ENCODE measurements at places on chromosomes 6 and 20.

GRCh38 chr6:101391772-101392585, 1.5 kb upstream of the GRIK2 start:
- DNase-seq = no peak

GRCh38 chr20:23305098-23305497, 45.5 kb upstream of the NXT1 start:
- DNase-seq = no peak

- no peak for DNase-seq
Observed at GRCh38 chr20:15236812-15237211, 899.4 kb upstream of the FLRT3 start.

DNA sequence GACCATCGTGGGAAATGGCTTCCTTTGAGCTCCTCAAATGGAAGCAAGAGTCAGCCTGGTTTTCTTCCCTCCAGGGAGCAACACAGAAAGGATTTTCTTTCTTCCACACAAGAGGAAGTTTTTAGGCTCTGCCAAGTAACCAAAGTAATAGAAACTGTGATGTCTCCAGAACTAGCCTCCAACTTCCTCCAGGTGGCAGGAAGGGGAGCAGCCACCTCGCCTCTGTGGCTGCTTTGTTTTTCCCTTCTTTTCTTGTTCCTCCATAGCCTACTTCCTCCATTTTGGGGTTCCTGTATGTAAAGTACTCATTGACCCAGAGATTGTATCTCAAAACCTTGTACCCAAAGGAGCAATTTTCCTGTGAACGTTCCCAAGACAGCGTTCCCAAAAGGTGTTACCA, 32.7 kb upstream of the CCR6 start:
- DNase-seq = no peak

DNA sequence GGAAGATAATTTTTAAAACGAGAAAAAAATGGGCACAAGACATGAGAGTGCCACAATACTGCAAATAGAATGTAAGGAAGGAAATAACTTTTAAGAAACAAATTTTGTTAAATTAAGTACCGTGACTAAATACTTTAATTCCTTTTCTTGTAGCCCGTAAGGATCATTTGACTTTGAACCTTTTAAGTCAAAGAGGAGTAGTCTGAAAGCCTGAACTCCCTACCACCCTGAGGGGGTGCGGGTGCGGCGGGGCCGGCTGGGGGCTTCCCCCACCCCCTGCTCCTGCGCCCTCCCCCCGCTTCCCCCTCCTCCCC, 231 bp upstream of the PHACTR2 start:
- no peak for DNase-seq

DNA sequence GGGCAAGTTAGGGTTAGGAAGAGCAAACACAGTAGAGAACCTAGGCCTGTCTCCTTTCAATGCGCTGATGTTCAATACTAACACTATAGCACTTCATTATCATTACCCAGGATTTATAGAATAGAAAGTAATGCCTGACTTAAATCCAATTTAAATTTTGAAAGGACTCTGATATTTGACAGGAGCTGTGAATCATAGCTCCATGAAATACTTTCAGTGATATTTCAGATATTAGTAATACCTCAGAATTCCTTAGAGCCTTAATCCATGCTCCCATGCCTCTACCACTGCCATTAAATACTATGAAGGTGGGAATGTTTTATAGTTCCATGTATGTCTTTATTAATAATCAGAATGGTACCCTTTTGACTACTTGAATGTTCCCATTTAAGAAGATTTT, 530.2 kb downstream of the BCKDHB start:
- no peak for DNase-seq

DNA sequence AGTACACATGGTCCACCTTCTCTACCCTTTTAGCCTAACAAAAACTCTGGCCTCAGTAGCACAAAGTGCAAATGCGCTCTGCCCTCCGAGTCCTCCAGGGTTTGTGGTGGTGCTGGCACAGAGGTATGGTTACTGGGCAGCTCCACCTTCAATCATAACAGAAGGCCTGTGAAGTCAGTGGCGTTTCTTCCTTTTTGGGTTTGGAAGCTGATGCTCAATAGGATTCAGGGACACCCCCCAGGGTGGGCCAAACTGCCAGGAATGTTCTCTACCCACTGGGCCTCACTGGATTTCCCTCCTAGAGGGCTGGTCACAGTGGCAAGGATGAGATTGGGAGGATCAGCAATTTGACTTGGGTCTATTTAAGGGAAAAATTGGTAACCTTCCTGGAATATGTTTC, 286.1 kb upstream of the FOXQ1 start:
- DNase-seq = no peak

DNA sequence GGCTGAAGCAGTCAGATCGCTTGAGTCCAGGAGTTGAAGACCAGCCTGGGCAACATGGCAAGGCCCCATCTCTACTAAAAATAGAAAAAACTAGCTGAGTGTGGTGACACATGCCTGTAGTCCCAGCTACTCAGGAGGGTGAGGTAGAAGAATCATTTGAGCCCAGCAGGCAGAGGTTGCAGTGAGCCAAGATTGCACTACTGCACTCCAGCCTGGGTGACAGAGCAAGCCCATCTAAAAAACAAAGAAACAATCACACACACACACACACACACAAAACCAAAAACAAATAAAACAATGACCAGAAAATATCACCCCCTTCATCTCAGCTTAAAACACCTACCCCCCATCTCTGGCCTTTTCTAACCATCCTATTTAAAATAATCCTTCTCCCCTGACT, 68.0 kb downstream of the BTBD9 start:
- no peak for DNase-seq

DNA sequence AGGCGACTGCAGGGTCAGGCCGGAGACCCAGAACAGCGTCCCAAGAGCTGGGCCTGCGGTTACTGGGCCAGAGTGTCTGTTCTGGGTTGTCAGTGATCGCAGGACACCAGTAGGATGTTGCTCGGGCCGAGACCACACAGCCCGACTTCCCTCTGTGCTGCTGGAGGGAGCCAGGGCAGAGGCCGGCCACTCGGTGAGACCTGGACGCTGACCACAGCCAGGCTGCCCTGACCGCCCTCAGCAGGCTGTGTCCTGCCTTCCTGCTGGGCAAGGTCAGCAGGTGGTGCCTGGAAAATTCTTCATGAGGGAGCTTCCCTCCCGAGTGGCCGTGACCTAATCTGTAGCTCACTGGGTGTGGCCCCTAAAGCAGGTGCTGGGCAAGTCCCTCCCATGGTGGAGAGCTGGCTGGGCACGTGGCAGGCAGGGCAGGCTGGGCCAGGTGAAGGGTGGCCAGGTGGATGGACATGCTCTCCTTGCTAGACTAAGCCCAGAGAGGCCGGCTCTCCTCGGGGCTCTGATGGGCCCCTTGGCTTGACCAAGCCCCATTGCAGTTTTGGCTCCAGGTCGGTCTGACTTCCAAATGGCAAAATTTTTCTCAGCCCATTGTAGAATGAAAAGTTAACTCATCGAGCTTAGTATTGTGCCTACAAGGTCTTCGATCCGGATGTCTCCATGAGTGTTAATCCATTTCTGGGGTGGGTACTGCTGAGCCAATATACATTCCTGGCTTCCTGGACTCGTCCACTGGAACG, 1.9 kb downstream of the SLCO4A1 start:
- no peak for DNase-seq

DNA sequence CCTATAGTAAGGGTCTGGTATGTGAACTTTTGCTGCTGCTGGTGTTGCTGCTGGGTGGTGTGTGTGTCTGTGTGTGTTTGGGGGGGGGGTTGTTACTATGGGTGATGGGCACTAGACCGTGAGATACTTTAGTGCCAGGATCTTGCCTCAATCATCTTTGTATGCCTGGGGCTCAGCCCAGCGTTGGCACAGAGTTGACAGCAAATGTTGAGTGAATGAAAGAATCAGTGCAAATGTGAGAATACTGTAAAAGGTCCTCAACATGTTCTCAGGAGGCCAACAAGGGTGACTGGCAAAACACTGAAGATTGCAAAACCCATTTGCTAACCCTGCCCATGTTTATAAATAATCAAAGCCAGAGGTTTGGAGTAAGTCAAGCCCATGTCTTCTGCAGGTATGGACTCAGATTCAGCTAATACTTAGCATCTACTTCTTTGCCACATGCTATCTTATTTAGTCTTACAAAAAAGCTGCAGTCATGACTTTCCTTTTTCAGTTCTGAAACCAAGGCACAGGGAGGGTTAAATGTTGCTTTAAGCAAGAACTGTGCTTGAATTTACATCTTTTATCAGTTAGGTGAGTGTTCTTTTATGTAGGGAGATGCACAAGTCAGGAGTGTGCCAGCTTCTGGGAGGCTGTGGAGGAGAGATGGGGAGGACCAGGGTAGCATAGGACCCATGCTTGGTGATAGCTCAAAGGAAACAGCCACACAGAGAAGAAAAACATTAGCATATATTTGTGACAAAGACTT, 125.3 kb upstream of the SPACA1 start:
- no peak for DNase-seq

DNA sequence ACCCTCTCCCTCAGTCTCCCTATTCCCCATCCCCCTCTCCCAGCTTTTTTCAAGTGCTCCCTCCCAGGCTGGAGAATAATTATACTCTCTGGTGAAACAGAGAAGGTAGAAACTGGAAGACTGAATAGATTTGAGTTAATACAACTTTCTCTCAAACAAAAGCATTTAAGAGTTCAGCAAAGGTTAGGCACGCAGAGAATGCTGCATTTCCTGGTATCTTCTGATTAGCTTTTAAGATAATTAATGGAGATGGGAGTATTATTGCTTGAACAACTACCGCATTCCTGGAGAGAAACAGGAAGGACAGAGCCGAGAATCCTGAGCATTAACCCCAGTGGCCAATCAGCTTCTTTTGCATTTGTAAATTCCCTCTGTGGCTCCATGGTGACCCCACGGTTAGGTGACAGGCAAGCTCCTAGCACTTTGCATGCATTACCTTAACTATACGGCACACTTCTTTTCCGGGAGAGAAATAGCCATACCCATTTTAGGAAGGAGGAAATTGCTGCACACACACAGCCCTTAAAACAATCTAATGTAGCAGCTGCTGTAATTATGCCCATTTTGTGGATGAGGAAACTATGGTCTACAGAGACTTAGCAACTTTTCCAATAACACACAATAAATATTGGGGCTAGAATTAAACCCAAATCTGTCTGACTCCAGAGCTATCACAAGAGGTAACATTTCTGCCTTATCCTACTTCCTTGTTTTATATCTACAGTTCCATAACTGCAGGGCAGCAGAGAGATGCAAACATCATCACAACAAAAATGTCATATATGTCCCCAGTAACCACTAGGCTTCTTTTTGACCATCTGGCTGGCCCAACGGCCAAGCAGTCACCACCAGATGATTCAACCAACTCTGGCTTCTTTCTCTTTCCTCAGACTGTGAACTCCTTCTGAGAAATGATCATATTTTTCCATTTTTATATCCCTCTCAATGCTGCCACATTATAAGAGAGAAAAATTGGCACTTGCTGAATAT, 169.9 kb downstream of the CD24 start:
- no peak for DNase-seq

GRCh38 chr6:118586746-118587485, 38.8 kb downstream of the PLN start:
- DNase-seq = no peak

DNA sequence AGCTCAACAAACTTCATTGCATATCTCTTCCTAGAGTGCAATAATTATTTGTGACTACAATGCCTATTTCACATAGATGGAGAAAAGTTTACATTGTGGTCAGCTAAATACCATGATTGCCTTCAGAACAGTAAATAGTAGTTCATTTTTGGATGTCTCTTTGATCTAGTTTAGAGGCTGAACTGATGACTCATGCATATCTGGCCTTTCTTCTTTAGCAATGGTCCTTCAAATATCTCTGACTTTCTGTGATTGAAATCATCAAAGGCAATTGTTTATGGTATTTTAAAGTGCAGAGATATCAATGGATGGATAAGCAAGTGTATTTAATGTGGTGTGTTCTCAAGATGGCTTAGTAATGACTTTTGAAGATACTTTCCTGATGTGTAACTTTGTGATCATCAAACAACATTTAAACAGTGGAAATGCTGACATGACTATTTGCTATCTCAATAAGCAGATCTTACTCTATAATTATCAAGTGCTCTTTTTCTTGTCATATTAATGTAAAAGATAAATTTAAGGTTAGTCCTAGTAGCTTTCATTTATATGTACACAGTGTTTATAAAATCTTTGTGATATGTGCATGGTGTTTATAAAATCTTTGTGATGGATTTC, 523.7 kb upstream of the SLC35B3 start:
- no peak for DNase-seq

- no peak for DNase-seq
Observed at GRCh38 chr6:106692112-106692818, 62.9 kb downstream of the QRSL1 start.

- no peak for DNase-seq
Observed at GRCh38 chr6:107064579-107065065, 36.6 kb downstream of the MTRES1 start.

DNA sequence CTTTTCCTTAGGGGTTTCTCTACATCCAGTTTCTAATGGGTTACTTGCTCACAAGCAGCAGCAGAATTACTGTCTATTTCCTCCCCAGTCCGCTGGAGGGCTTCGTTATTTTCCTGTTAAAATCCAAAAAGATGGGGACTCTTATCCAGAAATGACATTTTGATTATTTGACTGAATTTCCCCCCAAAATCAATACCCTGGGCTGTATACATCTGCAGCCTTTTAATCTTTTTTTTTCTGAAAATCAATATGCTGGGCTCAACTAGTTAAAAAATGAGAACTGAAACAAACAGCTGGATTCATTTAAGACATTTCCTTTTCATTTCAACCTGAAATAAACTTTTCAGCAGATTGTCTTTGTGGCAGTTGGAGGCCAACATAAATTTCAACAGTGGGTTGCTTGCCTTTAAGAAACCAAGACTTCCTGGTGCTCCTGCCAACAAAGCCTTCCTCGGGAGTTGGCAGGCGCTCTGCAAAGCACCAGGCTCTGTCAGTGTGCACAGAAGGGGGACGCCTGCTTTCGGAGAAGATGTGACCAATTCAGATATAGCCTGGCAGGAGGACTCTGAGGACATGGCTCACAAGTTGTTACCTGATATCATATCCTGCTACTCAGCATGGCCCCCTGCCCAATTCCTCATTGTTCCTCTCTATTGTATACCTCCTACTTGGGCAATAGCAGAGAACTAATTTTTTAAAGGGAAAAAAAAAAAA, 204.7 kb upstream of the ARG1 start:
- no peak for DNase-seq

GRCh38 chr6:131084982-131085381, 21.9 kb upstream of the EPB41L2 start:
- DNase-seq = no peak

- DNase-seq = no peak
Observed at GRCh38 chr6:154890874-154891273, 104.2 kb upstream of the TIAM2 start.

- DNase-seq = peak; percentile 33
Observed at GRCh38 chr6:593139-593906, 63.6 kb downstream of the HUS1B start.

DNA sequence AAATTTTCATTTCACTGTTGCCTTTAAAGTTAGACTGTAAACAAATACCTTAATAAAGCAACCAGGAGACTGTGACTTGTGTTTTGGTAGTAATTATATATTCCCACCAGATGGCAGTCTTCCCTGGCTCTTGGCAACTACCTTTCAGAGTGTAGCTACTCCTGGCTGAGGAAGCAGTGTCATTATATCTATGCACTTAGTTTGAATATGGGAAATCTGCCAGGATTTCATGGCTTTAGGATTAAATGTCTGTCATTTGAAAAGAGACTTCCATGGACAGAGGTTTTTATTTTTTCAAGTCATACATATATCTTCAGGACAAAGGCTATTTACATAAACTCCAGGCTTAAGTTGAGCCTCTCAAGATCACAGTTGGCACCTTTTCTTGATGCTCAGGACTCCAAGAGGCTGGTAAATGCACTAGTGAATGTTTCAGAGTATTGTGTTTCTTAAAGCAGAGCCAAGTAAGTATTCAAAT, 160.1 kb downstream of the C6orf58 start:
- peak; percentile 5 for DNase-seq
